ENCODE measurements at places on chromosomes 2 and 18. TPM values are rescaled to one million over a fixed set of nuclear protein-coding genes. Genes with fewer than 3 reads are reported as not detected.

ASPRV1 gene
- total RNA-seq, result 4.3 TPM

GKN2 gene
- 0.75 TPM for total RNA-seq

C2orf81 gene
- 10.3 TPM for total RNA-seq

COLEC11 gene
- 0.75 TPM for total RNA-seq

SERPINB2 gene
- not detected for total RNA-seq

FNDC4 gene
- total RNA-seq, result 18.1 TPM

DNA sequence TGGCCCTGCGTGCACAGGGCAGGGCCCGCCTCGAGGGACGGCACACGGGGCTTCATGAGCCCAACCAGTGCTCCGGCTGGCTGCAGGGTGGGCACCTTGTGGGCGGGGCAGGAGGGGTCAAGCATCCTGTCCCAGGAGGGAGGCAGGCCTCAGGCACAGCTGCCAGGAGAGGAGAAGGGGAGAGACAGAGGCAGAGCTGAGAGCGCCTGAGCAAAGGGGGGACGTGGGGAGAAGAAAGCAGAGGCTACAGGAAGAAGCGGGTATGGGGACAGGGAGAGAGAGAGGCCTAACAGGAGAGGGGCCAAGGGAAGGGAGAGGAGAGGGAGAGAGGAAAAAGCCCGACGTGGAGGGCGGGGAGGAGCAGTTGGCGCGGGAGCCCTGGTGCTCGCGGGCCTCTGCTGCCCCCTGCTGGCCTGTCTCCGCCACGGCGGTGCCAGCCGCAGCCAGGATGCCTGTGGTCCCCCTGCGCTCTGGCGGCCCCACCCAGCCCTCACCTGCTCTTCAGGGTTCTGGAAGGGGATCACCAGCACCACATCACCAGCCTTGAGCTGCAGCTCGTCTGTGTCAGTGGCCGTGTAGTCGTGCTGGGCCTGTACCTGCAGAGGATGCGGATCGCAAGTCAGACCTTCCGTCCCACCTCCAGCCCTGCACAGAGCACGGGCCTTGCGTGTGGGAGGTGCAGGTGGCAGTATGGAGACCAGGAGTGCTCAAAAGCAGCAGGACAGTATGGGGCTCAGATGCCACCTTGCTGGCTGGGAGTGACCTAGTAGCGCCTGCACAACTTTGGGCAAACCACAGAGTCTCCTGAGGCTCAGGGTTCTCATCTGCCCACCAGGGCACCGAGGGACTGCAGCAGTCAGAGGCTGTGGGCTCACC is 56.8 kb downstream of the BIN1 start:
- H3K27ac ChIP-seq, result no peak overlapping the region
- no peaks in the 10 kb centered on the region for H3K36me3 ChIP-seq

DNA sequence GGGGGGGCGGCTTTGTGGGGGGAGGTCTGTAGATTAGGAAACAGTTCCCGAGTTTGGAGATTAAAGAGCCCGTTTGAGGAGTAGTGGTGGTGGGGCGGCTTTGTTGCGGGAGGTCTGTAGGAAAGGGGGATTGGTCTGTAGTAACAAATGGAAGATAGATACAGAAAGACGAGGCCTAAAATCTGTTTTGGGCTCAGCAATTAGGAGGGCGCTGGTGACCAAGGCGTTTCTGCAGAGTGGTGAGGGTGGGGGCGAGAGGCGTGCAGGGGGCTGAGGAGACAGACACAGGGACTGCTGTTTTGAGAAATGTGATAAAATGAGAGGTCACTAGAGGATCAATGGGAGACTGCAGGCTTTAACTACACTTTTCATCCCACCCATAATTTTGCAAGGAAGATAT is 1.6 kb upstream of the ADNP2 start:
- no peaks in the 10 kb centered on the region for H3K36me3 ChIP-seq
- H3K4me3 ChIP-seq, result no peak overlapping the region
- H3K4me1 ChIP-seq, result peaks cover 4% of the 10 kb centered on the region
- peak overlapping the region; percentile 99 for H3K27ac ChIP-seq
- H3K27me3 ChIP-seq, result no peaks in the 10 kb centered on the region

GRCh38 chr2:177352441-177353186 is 40.0 kb upstream of the AGPS start:
- no peaks in the 10 kb centered on the region for H3K27me3 ChIP-seq
- no peak for DNase-seq
- H3K36me3 ChIP-seq, result no peaks in the 10 kb centered on the region
- no peaks in the 10 kb centered on the region for H3K4me1 ChIP-seq
- H3K27ac ChIP-seq, result peak overlapping the region; percentile 61

DNA sequence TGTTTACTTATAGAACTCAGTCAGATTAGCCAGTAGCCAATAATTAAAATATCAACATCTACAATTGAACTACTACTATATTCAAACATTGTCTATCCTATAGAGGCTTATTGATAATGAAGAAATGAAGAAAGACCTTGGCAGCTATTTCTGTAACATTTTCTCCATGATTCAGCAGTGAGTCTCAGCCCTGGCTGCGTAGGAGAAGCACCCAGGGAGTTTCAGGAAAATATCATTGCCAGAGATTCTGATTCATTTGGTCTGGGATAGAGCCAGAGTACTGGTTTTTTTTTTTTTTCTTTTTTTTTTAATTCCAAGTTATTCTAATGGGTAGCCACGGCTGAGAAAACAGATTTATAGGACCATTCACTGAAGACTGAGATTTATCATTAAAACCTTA is 404.8 kb downstream of the TXNL1 start:
- H3K4me1 ChIP-seq, result no peaks in the 10 kb centered on the region
- no peaks in the 10 kb centered on the region for H3K36me3 ChIP-seq
- peak overlapping the region; percentile 37 for H3K27ac ChIP-seq
- H3K4me3 ChIP-seq, result no peak overlapping the region

DNA sequence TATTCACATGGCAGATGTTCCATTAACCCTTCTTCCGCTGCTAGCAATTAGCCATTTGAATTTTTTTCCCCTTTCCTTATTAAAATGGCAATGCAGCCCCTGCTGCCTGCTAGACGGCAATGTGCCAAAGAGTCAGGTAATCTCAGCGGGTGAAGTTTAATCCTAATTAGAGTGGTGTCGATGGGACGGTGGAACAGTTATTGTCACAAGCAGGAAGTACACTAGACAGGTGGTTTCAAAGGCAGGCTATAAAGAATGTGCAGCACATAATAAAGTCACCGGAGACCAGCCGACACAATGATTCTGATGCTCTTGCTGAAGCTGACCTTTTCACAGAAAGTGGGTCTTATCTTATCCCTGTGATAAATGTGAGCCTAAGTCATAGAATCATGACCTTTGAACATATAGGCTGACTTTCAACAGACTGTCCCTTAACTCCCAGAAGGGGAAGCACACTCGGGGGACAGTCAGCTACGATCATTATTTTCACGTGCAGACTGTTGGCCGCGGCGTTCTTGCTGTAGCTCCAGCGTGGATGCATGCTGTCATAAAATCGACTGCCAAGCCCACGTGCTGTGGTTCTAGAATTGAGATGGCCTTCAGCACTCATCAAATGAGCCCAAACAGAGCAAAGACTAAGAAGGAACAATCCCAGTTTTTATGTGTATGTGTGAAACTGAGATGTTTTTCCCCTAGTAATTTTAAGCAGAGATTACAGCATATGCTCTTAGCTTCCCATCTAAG is 926.2 kb upstream of the SOX11 start:
- no peaks in the 10 kb centered on the region for H3K4me1 ChIP-seq
- no peak for DNase-seq
- H3K27ac ChIP-seq, result no peak overlapping the region
- no peaks in the 10 kb centered on the region for H3K27me3 ChIP-seq
- no peaks in the 10 kb centered on the region for H3K36me3 ChIP-seq
- H3K4me3 ChIP-seq, result no peak overlapping the region

- no peaks in the 10 kb centered on the region for H3K27me3 ChIP-seq
These were observed 3.3 kb upstream of the WDR75 start for GRCh38 chr2:189437926-189438325.

DNA sequence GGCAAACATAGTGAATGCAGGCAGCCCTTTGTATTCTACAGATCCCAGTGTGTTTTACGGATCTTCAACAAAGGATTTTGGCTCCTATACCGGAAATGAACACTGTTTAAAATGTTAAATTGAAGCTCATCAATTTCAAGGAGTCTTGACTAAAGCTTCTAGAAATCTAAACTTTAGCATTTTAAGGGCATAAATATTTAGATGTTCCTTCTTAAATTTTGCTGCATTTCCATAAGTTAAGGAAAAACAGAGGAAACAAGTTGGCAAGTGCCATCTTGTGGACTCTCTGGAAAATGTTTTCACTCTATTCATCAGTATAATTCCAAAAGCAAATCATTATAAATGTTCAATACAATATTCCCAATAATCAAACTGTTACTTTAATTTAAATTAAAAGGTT is 19.6 kb downstream of the CHN1 start:
- H3K27ac ChIP-seq, result no peak overlapping the region
- H3K27me3 ChIP-seq, result no peaks in the 10 kb centered on the region
- H3K4me1 ChIP-seq, result no peaks in the 10 kb centered on the region
- DNase-seq, result no peak

DNA sequence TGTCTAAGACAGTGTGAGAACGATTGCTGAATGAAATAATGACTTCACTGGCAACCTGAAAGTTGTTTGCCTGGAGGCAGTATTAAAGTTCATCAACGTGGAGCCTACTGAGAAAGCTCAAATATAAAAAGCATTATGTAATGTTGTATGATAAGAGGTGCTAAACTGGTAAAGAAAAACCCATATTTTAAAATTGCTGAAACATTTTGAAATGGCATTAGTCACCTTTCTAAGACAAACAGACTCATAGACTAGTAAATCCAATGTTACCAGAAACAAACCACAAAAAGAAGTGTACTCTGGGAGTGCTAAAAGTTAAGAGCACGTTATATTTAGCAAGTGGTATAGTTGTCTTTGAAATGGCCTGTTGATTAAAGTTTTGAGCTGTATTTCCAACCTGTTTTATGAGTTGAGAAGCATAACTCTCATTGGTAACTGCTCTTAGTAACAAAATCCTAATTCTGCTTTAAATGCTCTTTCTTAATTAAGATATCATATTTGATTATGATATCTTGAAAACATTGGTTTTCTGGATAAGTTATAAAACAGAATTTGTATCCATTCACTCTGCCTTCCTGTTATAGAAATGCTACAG is 62.7 kb downstream of the CYP1B1 start:
- DNase-seq, result no peak
- no peaks in the 10 kb centered on the region for H3K27me3 ChIP-seq
- no peak overlapping the region for H3K27ac ChIP-seq
- no peaks in the 10 kb centered on the region for H3K4me1 ChIP-seq
- H3K4me3 ChIP-seq, result no peak overlapping the region

DNA sequence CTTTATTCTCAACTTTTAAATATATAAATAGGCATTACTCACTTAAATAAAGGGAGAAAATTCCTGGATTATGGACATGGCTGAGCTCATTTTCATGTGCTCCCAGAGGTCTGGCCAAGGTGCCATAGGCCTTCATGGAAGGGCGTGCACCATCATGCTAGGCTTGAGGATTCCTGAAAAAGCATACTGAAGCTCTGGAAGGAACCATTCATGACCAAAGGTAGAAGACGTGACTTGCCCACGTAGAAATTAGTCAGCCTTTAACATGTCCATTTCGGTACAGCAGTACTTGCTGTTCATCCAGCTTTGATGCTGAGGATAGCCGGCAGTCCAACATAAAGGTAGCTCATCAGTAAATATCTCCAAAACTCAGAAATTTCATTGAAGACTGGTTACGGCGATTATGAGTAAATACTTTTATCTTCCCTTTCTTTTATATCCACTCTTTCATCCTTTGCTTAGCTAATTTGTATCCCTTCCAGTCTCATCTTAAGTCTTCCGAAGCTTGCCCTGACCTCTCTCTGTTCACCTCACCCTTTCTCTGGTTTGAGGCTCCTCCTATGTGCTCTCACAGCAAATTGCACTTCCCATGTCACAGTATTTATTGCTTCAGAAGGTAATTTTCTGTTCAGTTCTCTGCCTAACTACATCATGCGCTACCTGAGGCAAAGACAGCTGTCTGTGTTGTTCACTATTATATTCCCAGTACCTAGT is 32.3 kb upstream of the ASNSD1 start:
- no peak overlapping the region for H3K27ac ChIP-seq
- no peak overlapping the region for H3K4me3 ChIP-seq
- no peaks in the 10 kb centered on the region for H3K36me3 ChIP-seq
- DNase-seq, result no peak
- no peaks in the 10 kb centered on the region for H3K4me1 ChIP-seq

DNA sequence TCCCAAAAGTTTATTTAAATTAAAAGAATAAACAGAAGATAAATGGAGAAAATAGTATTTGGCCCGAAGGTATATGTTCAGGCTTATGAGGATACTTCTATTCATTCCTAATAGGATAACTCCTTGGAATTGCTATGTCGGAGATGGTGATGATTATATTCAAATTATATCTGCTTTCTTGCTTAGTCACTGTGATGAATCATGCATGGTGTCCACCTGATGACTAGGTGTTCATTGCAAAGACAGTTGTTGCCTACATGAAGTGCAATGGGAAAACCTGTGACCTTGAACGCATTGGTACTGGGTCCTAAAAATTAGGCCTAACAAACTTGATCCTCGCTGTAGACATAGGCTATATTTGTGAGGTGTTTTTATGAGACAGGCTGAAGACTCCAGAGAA is 617.3 kb upstream of the ZEB2 start:
- H3K27ac ChIP-seq, result no peak overlapping the region
- no peaks in the 10 kb centered on the region for H3K4me1 ChIP-seq
- no peaks in the 10 kb centered on the region for H3K36me3 ChIP-seq
- no peak for DNase-seq
- H3K27me3 ChIP-seq, result no peaks in the 10 kb centered on the region

- no peak overlapping the region for H3K4me3 ChIP-seq
- H3K27me3 ChIP-seq, result no peaks in the 10 kb centered on the region
- H3K4me1 ChIP-seq, result no peaks in the 10 kb centered on the region
- H3K27ac ChIP-seq, result no peak overlapping the region
These were observed 2.1 kb upstream of the RFTN2 start for GRCh38 chr2:197677483-197677882.

DNA sequence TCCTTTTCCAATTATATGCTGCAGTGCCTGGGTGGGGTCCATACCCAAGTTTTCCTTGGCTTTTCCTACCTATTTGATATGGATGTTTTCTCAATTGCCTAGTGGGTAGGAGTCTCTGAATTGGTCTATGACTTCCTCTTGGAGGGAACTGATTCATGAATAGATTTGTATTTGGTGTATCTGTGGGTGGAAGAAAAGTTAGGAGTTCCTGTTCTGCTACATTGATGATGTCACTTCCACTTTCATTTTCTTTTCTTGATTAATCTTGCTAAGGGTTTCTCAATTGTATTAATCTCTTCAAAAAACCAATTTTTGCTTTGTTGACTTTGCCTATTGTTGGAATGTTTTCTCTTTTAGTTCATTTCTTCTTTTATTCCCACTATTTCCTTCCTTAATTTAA is 37.4 kb upstream of the SLC9A2 start:
- no peaks in the 10 kb centered on the region for H3K27me3 ChIP-seq
- no peak overlapping the region for H3K4me3 ChIP-seq
- no peak for DNase-seq
- H3K4me1 ChIP-seq, result peaks cover 2% of the 10 kb centered on the region

DNA sequence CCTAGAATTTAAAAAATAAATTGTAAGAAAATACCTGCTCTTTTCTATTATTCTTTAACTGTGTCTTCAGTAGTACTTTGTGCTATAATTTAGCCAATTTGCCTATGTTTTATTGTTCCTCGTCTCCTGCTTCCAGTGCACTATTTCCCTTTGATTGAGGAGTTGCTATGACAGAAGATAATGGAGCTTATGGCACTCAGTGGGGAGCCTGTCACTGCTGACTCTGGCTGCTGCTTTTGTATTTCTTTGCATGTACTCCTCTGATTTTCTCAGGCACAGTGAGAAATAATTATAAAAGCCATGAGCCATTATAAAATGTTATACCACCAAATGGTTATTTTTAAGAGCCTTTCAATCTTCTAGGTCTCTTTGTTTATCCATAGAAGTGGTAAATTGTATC is 1310.8 kb upstream of the SLC39A10 start:
- H3K36me3 ChIP-seq, result no peaks in the 10 kb centered on the region
- no peak overlapping the region for H3K27ac ChIP-seq
- no peaks in the 10 kb centered on the region for H3K4me1 ChIP-seq
- H3K4me3 ChIP-seq, result no peak overlapping the region
- no peak for DNase-seq

Measured in ascending aorta (tissue), 2 donors.